ENCODE measurements at places on chromosomes 2 and 18.

DNA sequence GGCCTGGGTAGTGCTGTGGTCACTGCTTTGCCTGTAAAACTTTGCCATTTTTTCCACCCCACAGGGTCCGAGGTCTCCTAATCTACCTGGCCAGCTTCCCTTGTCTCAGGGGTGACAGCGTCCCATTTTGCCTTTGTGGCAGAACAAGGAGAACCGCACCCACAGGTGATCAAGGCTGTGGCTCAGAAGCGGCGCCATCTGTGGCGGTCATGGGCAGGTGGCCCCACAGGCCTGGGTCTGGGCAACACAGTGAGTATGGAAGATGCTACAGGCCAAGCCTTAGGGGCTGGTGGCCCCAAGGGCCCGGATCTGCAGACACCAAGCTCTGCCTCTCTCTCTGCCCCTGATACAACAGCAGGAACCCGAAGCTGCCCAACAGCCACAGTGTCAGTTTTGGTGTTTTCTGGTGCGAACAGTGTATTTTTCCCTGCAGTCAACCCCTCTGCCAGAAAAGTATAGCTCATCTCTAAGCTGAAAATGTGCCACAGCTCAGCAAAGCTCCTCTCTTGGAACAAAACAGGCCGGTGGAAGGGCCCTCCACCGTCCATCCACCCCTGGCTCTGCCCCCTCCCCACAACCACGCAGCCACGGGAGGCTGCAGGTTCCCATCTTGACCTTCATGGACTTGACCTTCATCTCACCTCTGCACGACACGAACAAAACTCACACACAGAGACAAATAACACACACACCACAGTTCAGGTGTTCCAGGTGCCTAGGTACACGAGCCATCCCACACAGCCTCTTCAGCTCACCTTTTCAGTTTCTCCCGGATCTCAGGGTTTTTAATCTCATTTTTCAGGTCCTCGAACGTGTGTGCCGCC is 96.7 kb downstream of the PXDN start:
- no peak for ATAC-seq

GRCh38 chr2:150410809-150411208 is 76.7 kb downstream of the RND3 start:
- ATAC-seq, result no peak

GRCh38 chr18:28088477-28088876 is 88.5 kb downstream of the CDH2 start:
- no peak for ATAC-seq

- ATAC-seq, result peak; percentile 36
Observed at GRCh38 chr18:51614967-51615571, 417.6 kb upstream of the MEX3C start.

Data from gastroesophageal sphincter (tissue), 4 donors.